ENCODE measurements at places on chromosomes 16 and 17.
A peak's percentile ranks its signal among the peaks of the same experiment; 100 is the strongest.

DNA sequence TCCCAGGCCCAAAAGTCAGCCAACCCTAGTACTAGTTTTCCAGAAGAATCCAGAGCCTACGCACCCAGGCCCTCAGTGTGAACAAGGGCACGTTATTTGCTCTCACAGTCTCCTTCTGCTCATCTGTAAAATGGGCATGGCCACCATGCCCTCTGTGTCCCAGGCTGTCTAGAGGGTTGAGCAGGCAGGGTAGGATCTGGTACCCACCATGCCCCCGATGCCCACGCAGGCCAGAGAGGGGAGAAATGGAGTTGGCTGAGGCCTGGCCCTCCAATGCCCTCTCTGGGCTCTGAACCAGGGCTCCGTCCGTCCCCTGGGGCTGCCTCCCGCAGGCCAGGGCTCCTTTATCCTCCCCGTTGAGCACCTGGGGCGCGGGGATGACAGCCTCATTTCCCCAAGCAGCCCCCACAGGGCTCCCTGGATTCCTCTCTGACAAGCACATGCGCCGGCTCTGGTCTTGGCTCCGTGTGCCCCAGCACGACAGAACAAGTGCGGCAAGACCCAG lies 9.1 kb upstream of the BAHCC1 start:
- no peak for DNase-seq

GRCh38 chr16:68236137-68236825 lies 354 bp upstream of the ESRP2 start:
- no peak for DNase-seq

- no peak for DNase-seq
These were observed 19.7 kb upstream of the RCVRN start for GRCh38 chr17:9924735-9925191.

- DNase-seq: no peak
These were observed 53.4 kb downstream of the SEC14L1 start for GRCh38 chr17:77194179-77194578.

DNA sequence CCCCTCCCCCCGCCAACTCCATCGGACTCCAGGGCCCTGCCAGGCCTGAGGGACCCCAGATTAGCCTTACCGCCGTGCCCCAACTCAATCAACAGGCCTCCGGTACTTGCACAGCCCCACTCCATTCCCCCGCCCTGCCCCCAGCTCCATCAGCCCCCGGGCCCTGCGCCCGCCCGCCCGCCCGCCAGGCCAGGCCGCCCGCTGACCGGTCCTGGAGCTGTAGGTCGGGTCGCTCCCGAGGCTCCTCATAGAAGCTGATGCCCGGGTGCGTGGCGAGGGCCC lies 308 bp downstream of the GTF3C1 start:
- no peak for DNase-seq

DNA sequence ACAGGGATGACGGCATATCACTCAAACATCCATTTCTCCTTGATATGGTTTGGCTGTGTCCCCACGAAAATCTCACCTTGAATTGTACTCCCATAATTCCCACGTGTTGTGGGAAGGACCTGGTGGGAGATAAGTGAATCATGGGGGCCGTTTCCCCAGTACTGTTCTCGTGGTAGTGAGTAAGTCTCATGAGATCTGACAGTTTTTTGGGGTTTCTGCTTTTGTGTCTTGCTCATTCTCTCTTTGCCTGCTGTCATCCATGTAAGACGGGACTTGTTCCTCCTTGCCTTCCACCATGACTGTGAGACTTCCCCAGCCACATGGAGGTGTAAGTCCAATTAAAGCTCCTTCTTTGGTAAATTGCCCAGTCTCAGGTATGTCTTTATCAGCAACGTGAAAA lies 30.3 kb downstream of the TRAP1 start:
- no peak for DNase-seq

GRCh38 chr17:82019690-82020571 lies 2.7 kb downstream of the CENPX start:
- DNase-seq: peak; percentile 50

DNA sequence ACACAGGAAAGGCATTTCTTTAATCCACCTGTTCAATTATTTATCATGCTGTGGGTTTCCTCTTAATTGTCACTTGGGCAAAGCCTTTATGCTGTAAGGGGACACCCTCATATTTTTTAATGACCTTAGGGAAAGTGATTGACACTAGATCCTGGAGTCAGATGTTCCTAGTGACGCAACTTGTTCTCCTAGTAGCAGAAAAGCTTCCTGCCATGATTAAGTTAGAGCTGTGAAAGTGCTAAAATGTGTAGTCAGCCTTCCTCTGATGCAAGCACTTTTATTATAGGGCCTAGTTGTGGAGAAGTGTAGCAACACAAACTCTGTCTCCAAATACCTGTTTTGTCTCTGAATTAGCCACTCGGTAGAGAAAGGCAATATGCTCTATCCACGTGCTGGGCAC lies 12.3 kb downstream of the TMEM100 start:
- DNase-seq: no peak

DNA sequence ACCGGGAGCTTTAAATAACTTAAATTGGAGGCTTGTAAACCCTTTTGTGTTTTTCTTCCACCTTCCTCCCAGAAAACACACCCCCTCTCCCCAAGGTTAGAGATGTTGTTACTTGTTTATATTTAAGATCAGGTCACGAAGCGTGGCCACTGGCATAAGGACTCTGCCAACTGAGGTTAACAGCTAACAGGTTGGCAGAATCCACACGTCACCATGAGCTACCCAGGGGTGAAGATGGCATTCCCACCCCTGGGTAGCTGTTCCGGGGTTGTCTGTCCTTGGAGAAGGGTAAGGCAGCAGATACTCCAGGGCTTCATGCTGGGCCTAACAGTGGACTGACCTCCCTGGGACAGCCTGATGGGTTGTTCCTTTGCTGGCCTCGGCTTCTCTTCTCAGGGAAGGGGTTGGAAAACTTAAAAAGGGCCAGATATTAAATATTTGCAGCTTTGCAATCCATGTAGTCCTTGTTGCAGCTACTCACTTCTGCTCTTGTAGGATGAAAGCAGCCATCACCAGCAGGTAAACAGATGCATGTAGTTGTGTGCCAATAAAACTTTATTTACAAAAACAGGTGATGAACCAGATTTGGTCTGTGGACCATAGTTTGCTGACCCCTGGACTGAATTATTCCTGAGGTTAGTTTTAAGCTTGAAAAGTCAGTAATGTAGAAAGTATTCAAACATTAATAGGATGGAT lies 148.6 kb downstream of the MSI2 start:
- DNase-seq: no peak

DNA sequence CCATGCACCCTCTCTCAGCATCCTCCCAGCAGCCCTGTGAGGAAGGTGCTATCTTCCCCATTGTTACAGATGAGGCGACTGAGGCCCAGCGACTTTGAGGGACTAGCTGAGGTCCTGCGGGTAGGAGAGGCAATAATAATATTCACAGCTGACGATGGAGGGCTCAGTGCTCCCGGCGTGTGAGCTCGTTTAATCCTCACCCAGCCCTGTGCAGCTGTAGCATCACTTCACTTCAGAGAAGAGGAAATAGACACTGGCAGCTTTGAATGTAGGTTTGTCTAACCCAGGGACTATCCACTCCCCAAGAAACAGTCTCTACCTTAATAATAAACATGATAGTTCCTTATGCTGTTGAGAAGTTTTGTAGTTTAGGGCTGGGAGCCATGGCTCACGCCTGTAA lies 21.6 kb downstream of the LASP1 start:
- no peak for DNase-seq

DNA sequence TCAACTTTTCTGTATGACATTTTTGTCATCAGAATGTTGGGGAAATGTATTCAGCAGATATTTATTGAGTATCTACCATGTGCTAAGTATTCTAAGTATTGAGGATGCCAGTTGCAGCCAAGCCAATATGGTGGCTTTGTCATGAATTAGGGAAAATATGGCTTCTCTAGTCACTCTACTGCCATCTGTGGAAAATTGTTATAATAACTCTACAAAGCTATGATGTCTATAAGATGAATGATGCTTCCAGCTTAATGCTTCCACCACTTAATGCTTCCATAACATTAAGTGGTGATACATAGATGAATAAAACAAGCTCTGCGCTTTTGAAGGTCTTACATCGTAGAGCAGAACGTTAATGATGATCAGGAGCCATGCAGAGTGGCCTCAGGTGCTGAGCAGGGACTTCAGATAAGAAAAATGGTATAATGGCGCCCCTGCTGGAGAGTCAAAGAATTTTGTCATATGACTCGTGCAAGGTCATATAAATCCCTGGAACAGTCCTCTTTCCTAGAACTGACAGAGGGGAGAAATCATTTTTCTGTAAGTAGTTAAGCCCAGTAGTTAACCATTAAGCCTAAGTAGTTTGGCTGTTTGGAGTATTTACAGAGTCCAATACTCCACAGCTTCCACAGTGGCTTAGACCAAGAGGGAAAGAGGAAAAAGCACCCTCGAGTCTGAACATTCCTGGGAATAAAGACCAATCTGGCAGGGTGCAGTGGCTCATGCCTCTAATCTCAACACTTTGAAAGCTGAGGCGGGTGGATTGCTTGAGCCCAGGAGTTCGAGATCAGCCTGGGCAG lies 2.7 kb upstream of the TMIGD1 start:
- peak; percentile 23 for DNase-seq

DNA sequence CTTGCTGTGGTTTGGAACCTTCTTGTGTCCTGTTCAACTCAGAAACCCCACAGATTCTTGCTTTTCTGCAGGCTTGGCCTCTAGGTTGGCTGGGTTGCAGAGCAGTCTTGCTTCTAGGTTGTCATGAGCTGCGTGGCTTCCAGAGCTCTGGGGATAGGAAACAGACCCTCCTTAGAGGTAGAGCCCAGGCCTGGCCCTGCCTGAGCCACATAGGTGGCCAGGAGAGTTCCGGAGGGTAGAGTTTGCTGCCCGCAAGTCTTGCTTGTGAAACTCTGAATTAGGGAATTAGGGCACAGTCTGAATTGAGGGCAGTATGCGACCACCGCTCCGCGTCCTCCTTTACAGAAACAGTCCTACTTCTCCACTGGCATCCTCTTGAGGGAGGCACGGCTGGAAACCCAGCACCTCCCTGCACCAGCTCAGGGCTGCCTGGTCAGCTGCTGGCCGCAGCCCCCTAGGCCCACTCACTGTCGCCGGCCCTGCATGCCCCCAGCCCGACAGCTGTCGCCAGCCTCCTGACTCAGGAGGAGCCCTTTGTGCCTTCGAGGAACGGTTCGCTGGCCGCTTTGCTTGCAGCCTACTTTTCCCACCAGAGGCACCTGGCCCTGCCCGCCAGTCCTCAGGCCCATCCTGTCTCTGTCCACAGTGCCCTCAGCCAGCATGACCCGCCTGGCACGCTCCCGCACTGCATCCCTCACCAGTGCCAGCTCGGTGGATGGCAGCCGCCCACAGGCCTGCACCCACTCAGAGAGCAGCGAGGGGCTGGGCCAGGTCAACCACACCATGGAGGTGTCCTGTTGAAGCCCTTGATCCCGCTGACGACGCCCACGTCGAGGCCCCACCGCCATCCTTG lies 4.3 kb upstream of the SETD6 start:
- no peak for DNase-seq

GRCh38 chr16:24848065-24848464 lies 2.3 kb downstream of the SLC5A11 start:
- no peak for DNase-seq

- DNase-seq: no peak
These were observed 94.6 kb upstream of the TBX2 start for GRCh38 chr17:61305024-61305423.

DNA sequence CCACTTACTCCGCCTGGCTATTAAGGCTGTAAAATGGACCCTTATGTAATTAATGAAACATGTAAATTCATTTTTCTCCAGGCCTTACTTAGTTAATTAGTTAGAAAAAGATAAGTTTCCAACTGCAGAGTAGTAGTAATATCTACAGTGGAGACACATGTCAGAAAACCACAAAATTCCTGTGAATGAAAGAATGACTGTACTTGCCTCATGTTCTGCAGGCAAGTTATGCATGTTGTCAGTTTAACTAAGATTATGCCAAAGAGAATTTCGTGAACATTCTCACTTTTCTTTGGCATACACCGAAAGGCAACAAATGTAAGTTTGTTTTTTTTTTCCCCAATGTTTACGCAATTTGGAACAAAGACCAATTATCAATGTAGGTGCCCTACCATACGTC lies 16.8 kb upstream of the CCL1 start:
- no peak for DNase-seq

DNA sequence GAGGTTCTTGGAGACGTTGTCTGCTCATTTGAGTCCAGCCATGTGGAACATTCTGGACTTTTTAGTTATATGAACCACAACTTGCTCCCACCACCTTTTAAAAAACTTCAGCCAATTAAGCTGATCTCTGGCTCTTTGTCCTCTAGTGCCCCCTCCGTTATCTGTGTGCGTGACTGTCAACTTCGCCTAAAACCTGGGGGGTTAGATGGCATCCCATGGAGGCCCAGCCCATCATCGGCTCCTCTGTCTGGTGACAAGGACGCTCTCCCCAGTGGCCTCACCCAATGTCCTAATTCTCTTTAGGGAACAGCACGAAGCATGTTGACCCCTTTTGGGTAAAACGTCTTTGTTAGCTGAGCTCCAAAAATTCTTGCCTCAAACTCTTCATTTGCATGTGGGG lies 341.0 kb upstream of the TNRC6C start:
- DNase-seq: no peak

DNA sequence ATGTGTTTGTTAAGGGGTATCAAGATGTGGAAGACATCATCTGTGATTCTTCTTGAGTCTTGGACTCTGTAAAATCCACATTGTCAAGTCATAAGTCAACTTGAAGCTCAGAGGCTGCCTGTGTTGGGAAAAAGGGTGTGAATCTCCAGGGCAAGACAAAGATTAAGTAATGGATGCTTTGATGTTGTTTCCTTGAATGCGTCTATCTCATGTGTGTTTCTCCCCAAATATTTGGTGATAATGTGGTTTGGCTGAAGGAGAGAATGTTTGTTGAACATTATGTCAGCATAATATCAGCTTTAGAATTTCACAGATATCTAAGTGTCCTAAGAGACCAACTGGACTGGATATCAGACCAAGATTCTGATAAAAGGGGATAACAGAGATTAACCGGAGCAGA lies 24.1 kb upstream of the KCNJ16 start:
- no peak for DNase-seq

GRCh38 chr17:32142857-32143526 lies 690 bp downstream of the RHOT1 start:
- DNase-seq: no peak

DNA sequence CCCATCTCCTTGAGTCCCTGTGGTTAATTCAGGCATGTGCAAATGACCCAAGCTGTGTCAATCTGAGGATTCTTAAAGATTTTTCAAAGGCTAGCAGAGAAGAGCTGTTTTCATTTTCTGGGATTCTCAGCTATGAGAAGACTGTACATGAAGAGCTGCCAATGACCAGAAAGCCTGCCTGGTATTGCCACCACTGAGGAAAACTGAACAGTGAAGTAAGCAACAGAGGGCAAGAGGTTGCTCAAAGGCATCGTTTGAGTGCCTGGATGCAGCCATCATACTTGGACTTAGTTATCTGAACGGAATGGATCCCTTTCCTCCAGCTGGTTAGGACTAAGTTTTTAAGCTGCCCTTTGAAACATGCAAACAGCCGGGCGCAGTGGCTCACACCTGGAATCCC lies 38.4 kb downstream of the FAM20A start:
- no peak for DNase-seq
